ENCODE measurements at places on chromosomes 3 and 15.

DNA sequence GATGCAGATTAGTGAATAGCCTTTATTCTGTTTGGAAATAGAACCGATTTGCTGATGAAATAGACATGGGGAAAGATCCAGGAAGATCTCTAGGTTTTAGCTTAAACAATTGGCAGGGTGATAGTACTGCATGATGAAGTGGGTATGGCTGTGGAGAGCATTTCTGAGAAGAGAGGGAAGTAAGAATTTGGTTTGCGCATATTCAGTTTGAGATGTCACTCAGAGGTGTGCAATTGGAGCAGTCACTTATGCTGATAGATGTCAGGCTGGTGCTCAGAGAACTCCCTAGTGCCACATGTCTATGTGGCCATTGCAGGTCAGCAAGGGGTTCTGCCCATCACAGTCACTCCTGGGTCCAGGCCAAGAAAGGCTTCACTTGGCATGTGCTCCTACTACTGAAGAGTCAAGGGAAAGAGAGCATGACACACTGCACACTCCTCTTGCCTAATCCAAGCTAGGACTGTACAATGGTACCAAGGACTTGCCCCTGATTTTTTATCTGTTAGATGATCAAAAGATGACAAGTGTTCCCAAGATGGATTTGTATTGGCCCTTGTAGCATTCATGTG is 57.2 kb upstream of the ST8SIA2 start:
- DNase-seq, result no peak

- DNase-seq, result no peak
Observed at GRCh38 chr3:101128786-101129185, 135.6 kb upstream of the ABI3BP start.

- DNase-seq, result no peak
Observed at GRCh38 chr3:115624901-115625300, 1.6 kb downstream of the GAP43 start.

DNA sequence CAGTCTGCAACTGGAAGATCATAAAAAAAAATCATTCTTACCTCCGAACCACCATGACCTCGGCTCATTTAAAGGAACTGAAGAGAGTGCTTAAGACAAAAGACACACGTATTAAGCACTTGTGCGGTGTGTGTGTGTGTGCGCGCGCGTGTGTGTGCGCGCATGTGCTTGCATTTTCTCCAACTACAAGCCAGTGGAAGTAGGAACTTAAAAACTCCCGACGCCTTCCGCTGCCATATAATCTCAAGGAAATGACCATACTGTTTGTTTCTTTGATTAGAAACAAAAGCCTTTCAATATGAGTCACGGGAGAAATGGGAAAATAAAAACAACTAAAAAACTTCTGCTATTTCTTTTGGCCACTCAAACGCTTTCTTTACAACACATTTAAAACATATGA is 32.4 kb downstream of the FRMD4B start:
- peak; percentile 83 for DNase-seq

DNA sequence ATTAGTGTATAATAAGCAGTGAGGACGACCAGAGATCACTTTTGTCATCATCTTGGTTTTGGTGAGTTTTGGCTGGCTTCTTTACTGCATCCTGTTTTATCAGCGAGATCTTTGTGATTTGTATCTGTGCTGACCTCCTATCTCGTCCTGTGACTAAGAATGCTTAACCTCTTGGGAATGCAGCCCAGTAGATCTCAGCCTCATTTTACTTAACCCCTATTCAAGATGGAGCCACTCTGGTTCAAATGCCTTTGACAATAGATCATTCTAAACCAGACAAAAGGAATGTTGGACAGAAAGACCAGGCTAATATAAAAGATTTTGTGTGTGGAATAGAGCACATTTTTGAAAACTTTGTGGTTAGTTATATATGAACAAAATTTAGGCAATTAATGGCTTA is 618.5 kb upstream of the BCHE start:
- DNase-seq, result no peak

- DNase-seq, result no peak
Observed at GRCh38 chr15:48510976-48511375, 134.5 kb downstream of the FBN1 start.

- no peak for DNase-seq
Observed at GRCh38 chr15:58003810-58004209, 61.7 kb downstream of the ALDH1A2 start.

- no peak for DNase-seq
Observed at GRCh38 chr15:96327155-96327741, 3.3 kb upstream of the NR2F2 start.

DNA sequence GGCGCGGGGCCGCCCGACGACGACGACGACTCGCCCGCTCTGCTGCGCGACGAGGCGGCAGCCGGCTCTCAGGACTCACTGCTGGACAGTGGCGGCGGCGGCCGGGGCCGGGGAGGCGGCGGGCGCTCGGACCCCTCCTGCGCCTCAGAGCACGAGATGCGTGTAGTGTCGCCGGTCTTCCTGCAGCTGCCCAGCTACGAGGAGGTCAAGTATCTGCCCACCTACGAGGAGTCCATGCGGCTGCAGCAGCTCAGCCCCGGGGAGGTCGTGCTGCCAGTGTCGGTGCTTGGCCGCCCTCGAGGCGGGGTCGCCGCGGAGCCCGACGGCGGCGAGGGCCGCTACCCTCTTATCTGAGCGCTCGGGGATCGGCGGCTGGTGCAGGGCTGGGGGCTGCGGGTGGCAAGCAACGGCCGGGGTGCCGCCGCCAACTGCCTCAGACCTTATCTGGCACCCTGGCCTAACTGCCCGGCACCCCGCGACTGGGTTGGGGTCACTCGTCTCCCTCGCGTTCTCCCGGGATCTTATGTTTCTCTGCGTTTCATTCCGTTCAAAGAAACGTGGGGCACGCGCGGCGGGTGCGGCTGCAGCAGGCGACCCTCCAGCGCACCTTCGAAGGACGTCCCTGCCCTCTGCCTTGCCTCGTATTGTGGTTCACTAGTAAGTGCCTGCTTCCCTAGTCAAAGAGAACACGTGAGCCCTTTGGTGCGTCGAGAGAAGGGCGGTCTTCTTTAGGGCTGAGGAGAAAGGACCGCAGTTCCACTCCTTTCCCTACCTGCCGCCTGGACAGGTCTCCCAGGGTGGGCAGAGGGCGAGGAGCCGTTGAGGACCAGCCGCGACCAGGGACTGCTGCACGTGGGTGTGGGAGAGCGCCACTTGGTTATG is 1.0 kb downstream of the C3orf80 start:
- peak; percentile 20 for DNase-seq

DNA sequence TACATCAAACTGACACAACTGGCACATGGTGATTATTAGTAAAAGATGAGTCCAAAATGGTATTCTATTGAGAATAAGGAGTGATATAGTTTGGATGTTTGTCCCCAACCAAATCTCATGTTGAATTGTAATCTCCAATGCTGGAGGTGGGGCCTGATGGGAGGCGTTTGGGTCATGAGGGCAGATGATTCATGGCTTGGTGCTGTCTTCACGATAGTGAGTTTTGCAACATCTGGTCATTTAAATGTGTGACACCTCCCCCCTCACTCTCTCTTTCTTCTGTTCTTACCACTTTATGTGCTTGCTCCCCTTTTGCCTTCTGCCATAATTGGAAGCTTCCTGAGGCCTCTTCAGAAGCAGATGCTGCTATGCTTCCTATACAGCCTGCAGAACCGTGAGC is 90.6 kb downstream of the RSL24D1 start:
- no peak for DNase-seq

DNA sequence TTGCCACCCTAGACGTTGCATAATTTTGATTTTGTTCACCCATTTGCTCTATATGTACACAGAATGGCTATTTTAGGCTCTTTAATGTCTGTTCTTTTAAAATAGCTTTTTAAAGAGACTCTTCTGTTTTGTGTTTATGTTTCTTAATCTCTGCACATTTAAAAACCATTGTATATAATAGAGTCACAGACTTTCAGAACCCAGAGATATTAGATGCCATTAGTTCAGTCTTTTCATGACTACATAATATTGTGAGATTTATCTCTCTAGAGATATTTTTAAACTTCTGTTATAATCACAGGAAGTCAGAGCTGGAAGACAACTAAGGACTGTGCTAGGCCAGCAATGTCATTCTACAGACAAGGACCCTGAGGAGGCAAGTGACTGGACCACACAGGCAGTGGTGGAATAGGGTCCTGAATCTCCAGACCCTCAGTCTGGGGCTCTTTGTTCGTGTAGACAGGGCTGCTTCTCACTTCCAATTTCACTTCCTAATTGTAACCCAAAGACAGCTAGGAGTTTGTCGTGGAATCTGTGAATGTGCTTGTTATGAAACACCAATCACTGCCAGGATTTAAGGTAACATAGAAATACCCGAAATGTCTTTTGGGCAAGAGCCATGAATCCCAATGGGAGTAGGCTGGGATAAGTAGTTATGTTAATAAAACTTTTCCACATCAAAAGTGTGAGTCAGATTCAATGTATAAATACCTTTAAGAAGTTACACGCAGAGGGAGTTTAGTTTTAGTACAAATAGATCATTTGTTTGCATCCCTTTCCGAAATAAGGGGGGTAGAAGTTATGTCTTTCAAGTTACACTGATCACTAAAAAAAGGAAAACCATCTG is 165.2 kb upstream of the ROPN1 start:
- no peak for DNase-seq

DNA sequence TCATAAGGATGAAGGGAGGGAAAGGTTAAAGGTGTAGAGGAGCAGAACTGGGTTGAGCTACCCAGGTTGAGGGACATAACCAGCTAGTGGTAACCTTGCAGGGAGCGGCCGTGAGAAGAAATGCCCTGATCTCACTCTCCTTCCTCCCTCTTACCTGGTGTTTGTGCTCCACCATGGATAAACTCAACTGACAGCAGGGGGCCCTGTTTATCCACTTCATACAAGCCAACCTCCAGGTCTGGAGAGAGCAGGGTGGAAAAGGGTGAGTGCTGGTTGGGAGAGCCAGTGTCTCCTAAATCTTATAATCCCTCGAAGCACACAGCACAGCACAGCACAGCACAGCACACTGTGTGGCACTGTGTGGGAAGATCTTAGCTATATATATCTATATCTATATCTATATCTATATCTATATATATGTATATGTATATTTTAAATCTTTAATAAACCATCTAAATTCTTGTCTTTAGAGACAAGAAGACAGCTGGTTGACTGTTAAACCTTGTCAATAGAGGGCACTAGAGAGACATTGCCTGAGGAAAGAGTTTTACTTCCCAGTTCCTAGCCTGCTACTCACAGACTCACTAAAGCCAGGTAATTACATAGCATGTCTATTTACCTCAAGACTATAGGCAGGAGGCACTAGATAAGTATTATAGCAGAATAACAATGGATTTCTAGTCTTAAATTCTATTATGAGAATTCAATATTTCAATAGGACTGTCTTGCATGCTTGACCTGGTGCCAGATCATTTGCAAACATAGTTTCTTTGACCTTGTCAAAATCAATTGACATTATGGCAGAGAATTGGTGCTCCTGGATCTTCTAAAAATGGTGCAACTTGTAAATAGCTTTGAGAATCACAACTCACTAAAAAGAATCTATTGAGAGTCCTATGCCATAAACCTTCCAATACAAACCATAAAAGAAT is 21.7 kb upstream of the FMN1 start:
- no peak for DNase-seq

GRCh38 chr3:46542344-46542743 is 23.8 kb downstream of the LRRC2 start:
- DNase-seq, result no peak

- no peak for DNase-seq
Observed at GRCh38 chr3:29514912-29515311, 234.0 kb downstream of the RBMS3 start.

DNA sequence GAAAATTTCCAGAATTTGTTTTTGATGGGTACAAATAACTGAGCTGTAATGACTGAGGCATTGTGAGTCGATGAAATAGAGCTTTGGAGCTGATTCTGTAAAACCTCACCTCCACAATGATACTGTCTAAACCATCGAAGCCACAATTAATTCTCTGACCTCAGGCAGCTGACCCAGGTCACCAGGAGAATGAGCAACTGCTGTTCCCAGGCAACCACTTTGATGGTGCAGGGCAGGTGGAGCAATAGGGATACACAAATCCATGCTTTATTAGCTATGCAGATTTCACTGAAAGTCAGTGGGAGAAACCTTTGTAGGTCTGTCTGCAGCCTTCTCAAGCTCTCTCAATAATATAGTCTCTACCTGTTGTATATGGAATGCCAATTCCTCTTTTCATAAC is 204.4 kb downstream of the RYR3 start:
- DNase-seq, result no peak

GRCh38 chr3:184231671-184232070 is 2.3 kb downstream of the VWA5B2 start:
- no peak for DNase-seq

GRCh38 chr15:55319537-55320237 is 665 bp downstream of the PIGB start:
- no peak for DNase-seq

DNA sequence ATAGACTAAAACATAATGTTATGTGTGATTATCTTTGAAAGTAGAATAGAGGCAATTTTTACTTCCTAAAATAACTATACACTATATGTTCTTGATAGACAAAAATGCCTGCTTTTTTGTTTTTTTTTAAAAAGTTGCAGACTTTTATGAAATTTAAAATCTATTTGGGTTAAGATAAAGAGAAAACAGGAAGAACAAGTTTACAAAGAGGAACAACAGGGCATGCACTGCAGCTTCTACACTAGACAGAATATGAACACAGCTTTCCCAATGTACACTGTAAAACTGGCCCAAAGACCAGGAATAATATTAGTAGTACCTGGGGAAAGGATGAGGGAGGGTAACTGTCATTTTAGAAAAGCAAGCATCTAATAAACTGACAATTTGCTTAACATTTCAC is 53.7 kb downstream of the NR1I2 start:
- no peak for DNase-seq

GRCh38 chr3:79081335-79081734 is 686.5 kb downstream of the ROBO1 start:
- DNase-seq, result no peak

- no peak for DNase-seq
Observed at GRCh38 chr15:87736401-87736800, 520.1 kb downstream of the NTRK3 start.

- no peak for DNase-seq
Observed at GRCh38 chr3:53821631-53822121, 24.5 kb downstream of the CHDH start.

- no peak for DNase-seq
Observed at GRCh38 chr15:82398785-82399184, 30.8 kb upstream of the GOLGA6L9 start.

DNA sequence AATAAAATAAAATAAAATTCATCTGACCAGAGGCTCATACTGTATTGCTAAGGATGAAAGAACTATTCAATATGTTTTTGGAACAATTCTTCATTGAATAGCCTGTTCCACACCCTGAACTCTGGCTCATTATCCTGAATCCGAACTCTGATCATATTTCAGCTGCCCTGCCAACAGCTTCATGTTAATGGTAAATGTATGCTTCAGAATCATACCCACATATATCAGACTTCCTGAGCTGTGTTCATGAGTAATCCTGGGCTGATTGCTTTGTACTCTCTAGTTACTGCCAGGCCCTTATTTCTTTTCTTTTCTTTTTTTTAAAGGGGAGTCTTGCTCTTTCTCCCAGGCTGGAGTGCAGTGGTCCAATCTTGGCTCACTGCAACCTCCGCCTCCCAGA is 11.8 kb downstream of the INO80 start:
- DNase-seq, result no peak

All from right cardiac atrium (tissue), 5 donors.